K562 (cell line): ENCODE measurements at places on chromosomes 4 and X. TPM values are rescaled to one million over a fixed set of nuclear protein-coding genes. Genes with fewer than 3 reads are reported as not detected.

The NMU gene
- 651 and 703 TPM in 2 replicates for polyA plus RNA-seq

The PABPC5 gene
- polyA plus RNA-seq: not detected in 2 replicates

The GAGE13 gene
- 224 and 284 TPM in 2 replicates for polyA plus RNA-seq

The F8A3 gene
- polyA plus RNA-seq: not detected in 2 replicates

The GRIA3 gene
- not detected in 2 replicates for polyA plus RNA-seq

The RRH gene
- 0.05 and 0.07 TPM in 2 replicates for polyA plus RNA-seq

DNA sequence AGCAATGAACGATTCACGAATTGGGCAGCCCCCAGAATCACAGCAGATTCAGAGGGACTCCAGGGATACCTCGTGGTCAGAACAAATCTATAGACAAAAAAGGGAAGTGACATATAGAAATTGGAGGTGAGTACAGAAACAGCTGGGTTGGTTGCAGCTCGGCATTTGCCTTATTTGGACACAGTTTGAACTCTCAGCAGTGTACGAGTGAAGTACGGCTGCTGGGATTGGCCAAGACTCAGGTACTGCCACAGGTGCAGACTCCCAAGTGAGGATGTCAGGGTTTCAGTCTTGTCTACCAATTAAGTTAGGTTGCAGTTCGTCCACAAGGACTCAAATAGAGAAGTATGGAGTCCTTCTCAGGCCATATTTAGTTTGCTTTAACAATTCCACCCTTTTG is 28.2 kb downstream of the HTT-AS start:
- DNase-seq: no peak

- DNase-seq: peak; percentile 8
Measured at GRCh38 chrX:102129473-102129872, 4.0 kb downstream of the TCEAL2 start.

DNA sequence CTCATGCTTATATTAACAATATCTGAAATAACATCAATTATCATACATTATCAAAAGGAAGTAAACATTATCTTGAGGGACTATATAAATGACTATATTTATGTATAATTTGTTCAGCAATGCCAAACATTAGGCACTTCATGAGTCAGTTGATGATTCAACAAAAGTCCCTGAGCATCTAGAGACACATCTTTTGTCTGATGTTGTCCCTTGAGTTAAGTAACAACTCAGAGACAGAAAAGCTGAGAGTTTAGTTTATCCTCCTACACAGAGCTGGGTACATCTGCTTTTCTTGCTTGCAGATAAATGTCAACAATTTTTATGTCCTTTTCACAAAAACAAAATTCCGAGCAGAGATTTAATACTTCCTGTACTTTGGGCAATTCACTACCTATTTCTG is 311.1 kb downstream of the INPP4B start:
- no peak for DNase-seq

GRCh38 chrX:29561417-29561816 is 653.9 kb upstream of the MAGEB2 start:
- no peak for DNase-seq

DNA sequence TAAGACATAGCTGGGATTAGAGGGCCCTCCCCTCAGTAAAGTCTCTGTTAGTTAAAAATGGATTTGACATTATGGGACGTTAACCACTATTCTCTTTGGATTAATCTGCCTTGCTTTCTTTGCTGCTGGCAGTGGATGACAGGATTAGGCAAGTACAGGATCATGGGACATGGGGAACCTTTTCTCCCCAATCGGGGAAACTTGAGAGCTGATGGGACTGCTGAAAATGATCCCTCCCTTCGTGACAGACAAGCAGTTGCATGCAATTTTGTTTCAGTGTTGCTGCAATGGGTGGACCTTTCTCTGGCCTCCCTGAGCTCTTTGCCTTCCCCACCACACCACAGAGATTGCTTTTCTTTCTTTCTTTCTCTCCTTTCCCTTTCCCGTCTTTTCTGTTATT is 120.2 kb upstream of the BANK1 start:
- no peak for DNase-seq

DNA sequence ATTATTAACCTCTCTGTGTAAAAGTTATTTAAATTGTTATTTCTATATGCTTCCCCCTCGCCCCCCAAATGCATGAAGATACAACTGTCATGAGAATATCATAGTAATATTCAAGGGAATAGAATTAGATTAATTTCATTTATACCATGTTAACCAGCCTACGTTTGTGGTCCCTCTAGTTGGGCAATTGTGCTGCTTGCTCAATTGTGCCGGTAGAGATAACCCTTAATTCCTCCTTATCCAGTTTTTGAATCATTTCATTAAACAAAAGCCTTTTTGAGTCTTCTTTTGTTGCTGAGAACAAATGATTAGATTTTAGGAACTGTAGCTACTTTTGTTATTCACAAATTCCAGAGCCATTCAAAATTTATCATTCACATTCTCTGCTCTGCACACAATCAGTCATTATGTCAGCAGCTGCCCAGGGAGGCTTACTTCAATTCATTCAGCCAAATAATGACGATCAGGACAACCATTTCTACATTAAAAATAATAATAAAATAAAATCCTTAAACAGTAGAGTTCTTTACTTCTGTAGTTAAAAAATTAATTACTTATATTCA is 98.1 kb downstream of the ADGRL3 start:
- no peak for DNase-seq

DNA sequence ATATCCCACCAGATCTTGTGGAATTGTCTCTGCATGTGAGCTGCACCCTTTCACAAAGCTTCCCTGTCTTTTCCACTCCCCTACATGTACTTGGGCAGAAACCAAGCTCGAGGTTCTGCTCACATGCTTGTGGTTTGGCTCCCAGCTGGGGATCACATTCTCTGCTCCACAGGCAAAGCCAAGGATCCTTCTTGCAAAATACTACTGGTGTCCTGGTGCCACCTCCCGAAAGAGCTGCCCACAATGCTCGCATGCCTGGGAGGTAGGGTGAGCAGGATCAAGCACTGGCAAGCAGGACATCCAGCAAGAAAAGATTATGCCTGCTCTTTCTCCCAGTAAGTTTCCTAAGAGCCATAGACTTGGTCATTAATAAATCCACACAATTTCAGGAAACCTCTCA is 45.1 kb upstream of the PPARGC1A start:
- no peak for DNase-seq

DNA sequence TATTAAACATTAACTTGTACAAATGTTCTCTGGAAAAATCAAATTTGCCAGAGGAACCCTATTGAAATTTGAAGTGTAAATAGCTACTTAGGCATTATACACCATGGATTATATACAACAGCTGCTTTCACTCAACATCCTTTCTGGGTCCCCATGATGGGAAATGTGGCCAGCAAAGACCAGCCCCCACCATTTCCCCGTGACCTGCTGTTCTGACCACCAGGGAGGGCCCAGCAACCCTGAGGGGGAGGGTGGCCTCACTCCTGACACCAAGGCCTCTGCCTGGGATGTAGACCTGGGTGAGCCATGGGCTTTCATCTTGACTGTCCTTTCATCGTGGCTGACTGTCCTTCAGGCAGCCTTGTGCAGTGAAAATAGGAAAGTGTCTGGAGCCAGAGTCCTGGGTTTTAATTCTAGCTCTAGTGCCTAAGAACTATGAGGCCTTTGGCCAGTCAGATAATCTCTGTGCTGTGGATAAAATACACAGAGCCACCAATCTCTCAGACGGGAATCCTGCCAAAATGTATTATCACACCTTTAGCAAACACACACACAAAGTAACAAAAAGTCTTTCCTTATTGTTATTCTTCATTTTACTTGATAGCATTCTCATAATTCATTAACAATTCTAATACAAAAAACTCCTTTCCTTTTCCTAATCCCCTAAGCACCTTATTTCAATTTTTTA is 45.1 kb downstream of the NR3C2 start:
- DNase-seq: no peak

DNA sequence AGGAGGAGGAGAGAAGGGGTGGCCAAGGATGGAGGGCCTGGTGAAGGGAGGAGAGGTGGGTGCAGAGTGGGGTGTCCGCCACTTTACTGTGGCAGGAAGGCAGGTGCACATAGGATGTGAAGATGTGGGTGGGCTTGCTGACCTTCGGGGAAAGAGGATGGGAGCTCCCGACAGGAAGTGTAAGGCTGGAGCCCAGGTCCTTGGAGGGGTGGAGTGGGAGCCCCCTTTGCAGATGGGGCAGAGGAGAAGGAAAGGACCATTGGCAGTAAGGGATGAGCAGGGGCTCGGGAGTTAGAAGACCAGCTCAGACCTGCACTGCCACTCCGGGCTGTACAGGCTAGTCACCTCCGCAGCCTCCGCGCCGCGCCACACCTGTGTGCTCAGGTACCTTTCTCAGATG is 89.5 kb downstream of the EVC start:
- no peak for DNase-seq

GRCh38 chrX:154457491-154458115 is 478 bp upstream of the PLXNA3 start:
- peak; percentile 88 for DNase-seq

DNA sequence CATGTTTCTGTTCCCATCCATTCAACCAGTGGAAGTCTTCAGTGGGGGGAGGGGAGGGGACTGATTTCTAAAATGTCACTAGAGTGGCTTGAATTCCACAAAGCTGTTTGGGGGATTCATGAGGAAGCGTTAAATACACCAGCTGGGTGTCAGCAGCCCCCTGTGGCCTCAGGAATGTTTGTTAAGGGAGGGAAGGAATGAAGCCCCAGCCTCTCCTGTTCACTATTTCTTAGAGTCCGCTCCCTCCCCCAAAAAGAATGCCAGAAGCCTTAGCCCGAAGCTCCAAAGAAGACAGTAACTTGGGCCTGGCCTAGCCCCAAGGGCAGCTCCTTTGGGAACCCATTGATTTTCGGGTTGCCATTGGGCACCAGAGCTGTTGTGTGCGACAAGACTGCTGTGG is 3.3 kb downstream of the SHROOM2 start:
- DNase-seq: no peak

GRCh38 chr4:87130985-87131703 is 89.3 kb downstream of the KLHL8 start:
- no peak for DNase-seq

- DNase-seq: no peak
Measured at GRCh38 chr4:151689211-151689991, 71.4 kb downstream of the GATB start.

- DNase-seq: peak; percentile 9
Measured at GRCh38 chr4:71833232-71833900, 49.5 kb upstream of the GC start.

GRCh38 chrX:53044995-53045394 is 3.6 kb upstream of the GPR173 start:
- no peak for DNase-seq

GRCh38 chr4:150012851-150013360 is 65.3 kb upstream of the DCLK2 start:
- DNase-seq: no peak

DNA sequence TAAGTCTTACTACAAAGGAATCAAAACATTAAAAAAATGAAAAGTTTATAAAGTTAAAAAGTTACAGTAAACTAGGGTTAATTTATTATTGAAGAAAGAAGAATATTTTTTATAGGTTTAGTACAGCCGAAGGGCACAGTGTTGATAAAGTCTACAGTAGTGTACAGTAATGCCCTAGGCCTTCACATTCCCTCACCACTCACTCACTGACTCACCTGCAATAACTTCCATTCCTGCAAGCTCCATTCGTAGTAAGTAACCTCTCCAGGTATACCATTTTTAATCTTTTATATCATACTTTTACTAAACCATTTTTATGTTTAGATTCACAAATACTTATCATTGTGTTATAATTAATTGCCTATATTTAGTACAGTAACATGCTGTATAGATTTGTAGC is 307.5 kb upstream of the FAM241A start:
- no peak for DNase-seq

DNA sequence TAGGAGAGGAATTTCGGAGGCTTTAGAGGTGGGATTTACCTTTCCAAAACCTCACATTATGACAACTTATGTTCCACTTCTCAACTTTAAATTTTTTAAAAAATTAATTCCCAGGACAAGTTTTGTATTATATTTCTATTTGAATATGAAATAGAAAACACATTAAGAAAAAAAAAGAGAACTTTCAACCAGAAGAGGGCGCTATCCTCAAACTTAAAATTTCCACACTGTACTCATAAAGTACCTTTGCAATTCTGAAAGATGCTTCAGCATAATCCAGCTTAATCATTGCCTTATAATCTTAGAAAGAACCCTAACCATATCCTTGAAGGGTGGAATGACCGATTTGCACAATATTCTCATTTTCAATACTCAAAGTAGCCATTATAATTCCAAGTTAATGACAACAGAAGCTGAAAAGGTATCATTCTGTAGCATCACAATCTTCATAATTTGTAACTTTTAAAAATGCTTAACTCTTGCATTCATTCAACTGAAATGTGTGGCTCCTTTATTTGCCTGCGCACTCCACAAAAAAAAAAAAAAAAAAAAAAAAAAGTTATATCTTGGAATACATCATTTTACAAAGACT is 158.0 kb downstream of the KCNIP4 start:
- peak; percentile 3 for DNase-seq

GRCh38 chrX:26889574-26889973 is 573.6 kb downstream of the PPP4R3C start:
- no peak for DNase-seq

GRCh38 chr4:44760142-44760898 is 34.0 kb upstream of the GNPDA2 start:
- DNase-seq: peak; percentile 42

GRCh38 chr4:168408620-168409019 is 71.7 kb downstream of the DDX60L start:
- no peak for DNase-seq

- DNase-seq: no peak
Measured at GRCh38 chr4:83089410-83090157, 24.9 kb downstream of the PLAC8 start.

- DNase-seq: no peak
Measured at GRCh38 chr4:169175035-169175434, 95.7 kb downstream of the SH3RF1 start.
